Activated naive CD4-positive, alpha-beta T cell treated with anti-CD3 and anti-CD28 coated beads, Interleukin-2, amount 10 ng/mL, durations not matched to agents 5 hours and 36 hours (primary cell): ENCODE measurements at places on chromosomes 6 and 20. TPM values are rescaled to one million over a fixed set of nuclear protein-coding genes. Genes with fewer than 3 reads are reported as not detected.

Gene CCN6
- not detected for total RNA-seq

Gene SLC17A2
- total RNA-seq: not detected

Gene NKX2-4
- total RNA-seq: not detected

Gene HTR1B
- total RNA-seq: not detected

Gene PHACTR3
- total RNA-seq: not detected

Gene FRS3
- 4.6 TPM for total RNA-seq

Gene IMPG1
- total RNA-seq: not detected

Gene SLC17A3
- total RNA-seq: not detected

Gene TOMM6
- 148 TPM for total RNA-seq

Gene STX11
- total RNA-seq: 9.5 TPM

Gene ROMO1
- 96.3 TPM for total RNA-seq

Gene AVP
- total RNA-seq: not detected

Gene KIF25
- not detected for total RNA-seq

Gene TP53TG5
- not detected for total RNA-seq

Gene TMEM14B
- total RNA-seq: 77.3 TPM

Gene ARHGAP18
- 12.0 TPM for total RNA-seq
